ENCODE measurements at places on chromosomes 1 and 21. TPM values are rescaled to one million over a fixed set of nuclear protein-coding genes. Genes with fewer than 3 reads are reported as not detected.
A peak's percentile ranks its signal among the peaks of the same experiment; 100 is the strongest.

PALMD gene
- total RNA-seq = not detected

CRNN gene
- not detected for total RNA-seq

ENAH gene
- total RNA-seq = not detected

MAP10 gene
- 1.2 TPM for total RNA-seq

C4BPA gene
- total RNA-seq = not detected

DNA sequence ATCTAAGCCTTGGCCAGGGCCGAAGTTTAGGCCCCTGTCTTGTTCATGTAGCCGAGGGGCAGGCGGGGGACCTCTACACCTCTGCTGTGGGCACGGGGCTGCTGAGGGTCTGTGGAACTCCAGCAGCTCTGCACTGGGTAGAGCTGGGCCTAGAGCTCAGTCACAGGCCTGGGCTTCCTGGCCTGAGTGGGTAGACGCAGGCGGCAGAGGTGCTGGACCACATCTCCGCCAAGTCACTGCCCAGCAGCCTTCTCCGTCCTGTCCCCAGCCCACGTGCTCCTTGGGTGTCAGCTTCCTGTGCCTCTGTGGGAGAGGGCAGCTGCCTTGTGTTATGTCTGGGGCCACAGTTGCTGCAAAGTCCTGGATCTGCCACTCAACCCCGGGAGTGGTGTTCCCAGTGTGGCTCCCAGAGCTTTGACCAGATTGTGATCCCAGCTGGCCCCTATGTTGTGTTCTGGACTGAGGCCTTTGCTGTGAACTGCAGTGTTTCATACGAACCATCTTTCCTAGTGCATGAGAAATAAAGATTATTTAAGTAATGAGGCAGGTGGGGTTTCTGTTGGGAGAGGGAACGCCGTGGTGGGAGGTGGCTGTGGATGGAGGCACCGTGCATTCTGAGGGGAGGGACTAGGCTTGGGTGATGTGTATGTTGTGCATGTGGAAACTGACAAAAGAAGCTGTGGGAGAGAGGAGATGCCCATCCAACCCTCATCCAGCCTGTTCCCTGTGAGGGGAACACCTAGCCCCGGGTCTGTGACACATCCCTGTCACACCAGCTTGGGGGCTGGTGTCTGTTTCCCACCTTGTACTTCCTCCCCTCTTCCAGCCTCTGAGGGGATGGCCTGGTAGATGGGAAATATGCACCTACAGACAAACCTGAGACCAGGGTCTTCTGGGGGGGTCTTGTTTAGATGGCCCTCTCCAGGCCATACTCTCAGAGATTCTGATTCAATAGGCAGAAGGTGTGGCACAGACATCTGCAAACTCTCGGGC is 12.2 kb downstream of the AMPD2 start:
- no peak for DNase-seq
- peaks cover 9% of the 10 kb centered on the region for H3K4me1 ChIP-seq
- H3K36me3 ChIP-seq = peaks cover 50% of the 10 kb centered on the region

DNA sequence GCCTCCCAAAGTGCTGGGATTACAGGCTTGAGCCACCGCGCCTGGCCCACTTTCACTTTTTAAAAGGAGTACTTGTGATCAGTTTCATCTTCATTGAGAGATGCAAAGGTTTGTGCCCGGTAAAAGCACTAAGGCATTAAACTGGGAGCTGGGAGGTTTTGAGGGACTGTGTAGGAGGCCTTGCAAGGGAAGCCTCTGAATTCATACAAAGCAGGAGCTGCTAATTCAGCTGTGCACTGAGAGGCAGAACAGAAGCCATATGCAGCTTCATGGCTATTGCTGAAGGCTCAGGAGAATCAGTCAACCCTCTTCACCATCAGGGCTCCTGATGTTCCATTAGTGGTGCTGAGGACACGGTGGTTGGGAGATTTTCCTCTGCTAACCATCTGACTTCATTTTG is 77.7 kb downstream of the GPR88 start:
- H3K36me3 ChIP-seq = no peaks in the 10 kb centered on the region
- DNase-seq = no peak
- H3K4me3 ChIP-seq = no peak overlapping the region
- H3K27me3 ChIP-seq = no peaks in the 10 kb centered on the region
- no peak overlapping the region for H3K27ac ChIP-seq
- peaks cover 5% of the 10 kb centered on the region for H3K4me1 ChIP-seq

GRCh38 chr1:201905234-201905890 is 16.7 kb downstream of the SHISA4 start:
- no peak for DNase-seq
- no peak overlapping the region for H3K27ac ChIP-seq
- H3K27me3 ChIP-seq = no peaks in the 10 kb centered on the region
- no peak overlapping the region for H3K4me3 ChIP-seq
- no peaks in the 10 kb centered on the region for H3K36me3 ChIP-seq
- H3K4me1 ChIP-seq = no peaks in the 10 kb centered on the region

DNA sequence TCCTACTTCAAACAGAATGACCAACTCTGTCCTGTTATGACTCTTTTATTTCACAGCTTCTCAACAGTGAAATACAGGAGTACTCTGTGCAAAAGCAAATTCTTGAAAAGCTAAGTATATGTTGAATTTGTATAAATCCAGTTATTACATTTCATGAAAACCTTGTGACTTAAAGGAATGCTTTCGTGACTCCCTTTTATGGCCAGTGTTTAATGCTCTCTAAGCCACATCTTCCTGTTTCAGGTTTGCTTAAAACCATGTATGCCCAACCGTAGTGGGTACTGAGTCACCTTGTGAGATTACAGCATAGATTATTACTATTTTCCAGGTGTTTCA is 40.2 kb upstream of the KIF1B start:
- no peak overlapping the region for H3K27ac ChIP-seq
- DNase-seq = no peak
- H3K4me1 ChIP-seq = peaks cover 11% of the 10 kb centered on the region
- peaks cover 60% of the 10 kb centered on the region for H3K36me3 ChIP-seq

GRCh38 chr1:172778456-172779455 is 119.9 kb downstream of the FASLG start:
- no peaks in the 10 kb centered on the region for H3K4me1 ChIP-seq
- H3K27me3 ChIP-seq = no peaks in the 10 kb centered on the region
- H3K36me3 ChIP-seq = no peaks in the 10 kb centered on the region
- H3K4me3 ChIP-seq = peak overlapping the region; percentile 19
- DNase-seq = no peak

DNA sequence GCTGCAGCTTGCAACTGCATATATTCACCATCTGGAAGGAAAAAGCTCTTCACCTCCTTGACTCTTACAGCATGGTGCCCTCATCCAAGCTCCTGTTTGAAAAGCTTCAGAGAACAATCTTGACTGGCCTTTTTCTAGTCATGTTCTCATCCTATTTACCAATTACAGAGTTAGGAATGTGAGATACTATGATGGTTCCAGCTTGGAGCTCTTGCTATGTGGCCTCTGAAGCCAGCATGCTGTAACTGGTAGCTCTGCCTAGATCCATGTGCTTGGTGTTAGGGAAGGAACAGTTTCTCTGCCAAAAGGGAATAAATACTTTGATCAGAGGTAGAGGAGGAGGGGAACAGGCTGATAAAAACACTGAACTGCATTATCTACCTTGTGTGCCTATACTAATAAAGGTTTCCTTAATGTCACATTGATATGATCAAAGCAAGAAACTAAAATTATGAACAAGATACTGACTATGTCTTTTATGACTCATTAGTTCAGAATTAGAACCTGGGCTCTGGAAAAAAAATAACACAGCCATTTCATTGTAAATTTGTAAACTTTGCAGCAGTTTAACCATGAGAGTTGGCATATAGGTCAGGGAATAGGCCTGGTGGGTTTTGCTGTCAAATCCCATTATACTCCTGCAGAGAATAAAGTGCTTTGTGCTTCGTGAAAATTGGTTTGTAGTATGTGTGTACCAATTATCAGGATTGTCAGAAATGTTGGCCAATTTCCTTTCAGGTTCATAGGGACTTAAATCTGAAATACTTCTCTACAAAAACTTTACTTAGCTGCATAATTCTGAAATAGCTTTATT is 92.7 kb downstream of the LEPR start:
- H3K36me3 ChIP-seq = no peaks in the 10 kb centered on the region
- H3K27me3 ChIP-seq = no peaks in the 10 kb centered on the region
- DNase-seq = no peak
- H3K4me1 ChIP-seq = no peaks in the 10 kb centered on the region

Measured in CD4-positive, alpha-beta T cell (primary cell).